Naive thymus-derived CD4-positive, alpha-beta T cell (primary cell): ENCODE measurements at places on chromosomes 11 and 22. TPM values are rescaled to one million over a fixed set of nuclear protein-coding genes. Genes with fewer than 3 reads are reported as not detected.

GRCh38 chr11:9060700-9061111 lies 30.7 kb downstream of the SCUBE2 start:
- DNase-seq, result no peak
- no peak overlapping the region for H3K4me3 ChIP-seq
- H3K4me1 ChIP-seq, result no peaks in the 10 kb centered on the region
- H3K27ac ChIP-seq, result no peak overlapping the region

- H3K27ac ChIP-seq, result no peak overlapping the region
- no peaks in the 10 kb centered on the region for H3K27me3 ChIP-seq
- no peaks in the 10 kb centered on the region for H3K36me3 ChIP-seq
- H3K4me3 ChIP-seq, result no peak overlapping the region
- no peaks in the 10 kb centered on the region for H3K4me1 ChIP-seq
Measured at GRCh38 chr22:28198692-28199091, 279.6 kb upstream of the PITPNB start.

- no peak overlapping the region for H3K4me3 ChIP-seq
- no peak overlapping the region for H3K27ac ChIP-seq
- H3K4me1 ChIP-seq, result no peaks in the 10 kb centered on the region
- H3K36me3 ChIP-seq, result peaks cover 5% of the 10 kb centered on the region
- no peaks in the 10 kb centered on the region for H3K27me3 ChIP-seq
Measured at GRCh38 chr11:68763181-68763721, 11.9 kb upstream of the TESMIN start.

DNA sequence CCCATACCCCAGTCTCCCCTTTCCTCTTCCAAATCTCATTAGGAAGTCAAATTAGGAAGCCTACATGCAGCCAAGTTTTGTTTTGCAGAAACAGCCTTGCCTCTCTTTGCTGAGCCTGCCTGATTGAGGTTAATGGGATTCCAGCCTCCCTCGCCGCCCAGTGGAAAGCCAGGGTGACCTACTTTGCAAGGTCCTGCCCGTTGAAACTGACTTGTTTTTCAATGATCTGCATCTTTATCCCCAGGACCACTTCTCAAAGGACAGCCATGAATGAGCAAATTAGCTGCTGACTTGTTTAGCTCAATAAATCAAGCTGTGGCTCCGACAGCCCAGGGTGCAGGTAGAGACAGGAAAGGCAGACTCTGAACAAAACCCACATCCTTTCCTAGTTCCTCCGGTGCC lies 110.4 kb downstream of the RRAS2 start:
- H3K27me3 ChIP-seq, result no peaks in the 10 kb centered on the region
- no peaks in the 10 kb centered on the region for H3K36me3 ChIP-seq
- peaks cover 12% of the 10 kb centered on the region for H3K4me1 ChIP-seq
- peak overlapping the region; percentile 31 for H3K4me3 ChIP-seq
- DNase-seq, result peak; percentile 30
- H3K27ac ChIP-seq, result no peak overlapping the region

GRCh38 chr22:48758881-48759875 lies 1068.5 kb downstream of the BRD1 start:
- no peaks in the 10 kb centered on the region for H3K4me1 ChIP-seq
- no peaks in the 10 kb centered on the region for H3K36me3 ChIP-seq
- H3K27me3 ChIP-seq, result no peaks in the 10 kb centered on the region
- DNase-seq, result no peak

- no peaks in the 10 kb centered on the region for H3K36me3 ChIP-seq
- no peaks in the 10 kb centered on the region for H3K27me3 ChIP-seq
- DNase-seq, result no peak
- H3K4me3 ChIP-seq, result no peak overlapping the region
- H3K4me1 ChIP-seq, result no peaks in the 10 kb centered on the region
- H3K27ac ChIP-seq, result no peak overlapping the region
Measured at GRCh38 chr22:44151676-44152075, 29.0 kb upstream of the PARVG start.

- no peak overlapping the region for H3K27ac ChIP-seq
- peaks cover 21% of the 10 kb centered on the region for H3K4me1 ChIP-seq
- no peak for DNase-seq
- no peak overlapping the region for H3K4me3 ChIP-seq
Measured at GRCh38 chr11:44973632-44974401, 23.1 kb upstream of the TP53I11 start.

DNA sequence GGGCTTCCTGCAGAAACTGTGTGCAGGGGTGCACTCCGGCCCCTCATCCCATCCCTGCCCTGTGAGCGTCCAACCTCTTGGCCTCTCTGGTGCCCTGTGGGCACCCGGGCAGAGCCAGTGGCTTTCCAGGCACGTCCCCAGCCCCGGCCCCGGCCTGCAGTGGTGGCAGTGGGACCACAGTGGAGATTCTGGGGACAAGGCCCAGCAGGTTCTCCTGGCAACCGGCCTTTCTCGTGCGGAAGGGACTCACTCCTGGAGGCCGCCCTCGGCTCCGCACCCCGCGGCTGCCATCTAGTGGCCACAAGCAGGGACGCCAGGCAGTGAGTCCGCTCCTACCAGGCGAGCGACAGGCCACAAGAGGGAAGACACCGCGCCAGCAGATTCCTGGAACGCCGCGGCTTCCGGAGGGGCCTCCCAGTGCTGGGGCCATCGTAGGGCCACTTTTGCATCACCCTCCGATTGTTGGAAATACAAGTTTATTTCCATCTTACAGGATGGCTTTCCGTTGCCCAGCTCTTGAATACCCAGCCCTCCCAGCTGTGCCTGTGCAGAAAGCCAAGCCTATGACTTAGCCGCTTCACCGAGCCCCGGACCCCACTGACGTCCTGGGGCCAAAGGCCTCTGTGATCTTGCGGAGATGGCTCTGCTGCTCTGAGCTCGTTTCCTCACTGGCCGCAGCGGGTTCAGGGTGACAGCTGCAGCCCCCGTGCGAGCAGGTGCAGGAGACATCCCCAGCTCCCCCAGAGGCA lies 357.3 kb downstream of the CTTN start:
- H3K4me1 ChIP-seq, result no peaks in the 10 kb centered on the region
- DNase-seq, result peak; percentile 17
- H3K27ac ChIP-seq, result no peak overlapping the region
- H3K36me3 ChIP-seq, result no peaks in the 10 kb centered on the region
- H3K27me3 ChIP-seq, result no peaks in the 10 kb centered on the region
- H3K4me3 ChIP-seq, result no peak overlapping the region

GRCh38 chr11:133621611-133622010 lies 89.3 kb upstream of the OPCML start:
- no peak overlapping the region for H3K4me3 ChIP-seq
- H3K27ac ChIP-seq, result no peak overlapping the region
- no peaks in the 10 kb centered on the region for H3K4me1 ChIP-seq
- no peak for DNase-seq
- H3K27me3 ChIP-seq, result no peaks in the 10 kb centered on the region

UCP3 gene
- 6.1 TPM for total RNA-seq

APOL4 gene
- not detected for total RNA-seq

UBQLN3 gene
- total RNA-seq, result 0.32 TPM

KLHDC7B gene
- 4.4 TPM for total RNA-seq

CLCF1 gene
- 0.38 TPM for total RNA-seq

POU2F3 gene
- total RNA-seq, result not detected

MMP13 gene
- not detected for total RNA-seq

TRPM5 gene
- 0.81 TPM for total RNA-seq

OR8G1 gene
- not detected for total RNA-seq
